ENCODE measurements at places on chromosomes 13 and 19.

- no peak for DNase-seq
Observed at GRCh38 chr13:20178156-20178555, 14.6 kb downstream of the GJB2 start.

GRCh38 chr13:51435002-51435578 is 17.7 kb downstream of the INTS6 start:
- no peak for DNase-seq

DNA sequence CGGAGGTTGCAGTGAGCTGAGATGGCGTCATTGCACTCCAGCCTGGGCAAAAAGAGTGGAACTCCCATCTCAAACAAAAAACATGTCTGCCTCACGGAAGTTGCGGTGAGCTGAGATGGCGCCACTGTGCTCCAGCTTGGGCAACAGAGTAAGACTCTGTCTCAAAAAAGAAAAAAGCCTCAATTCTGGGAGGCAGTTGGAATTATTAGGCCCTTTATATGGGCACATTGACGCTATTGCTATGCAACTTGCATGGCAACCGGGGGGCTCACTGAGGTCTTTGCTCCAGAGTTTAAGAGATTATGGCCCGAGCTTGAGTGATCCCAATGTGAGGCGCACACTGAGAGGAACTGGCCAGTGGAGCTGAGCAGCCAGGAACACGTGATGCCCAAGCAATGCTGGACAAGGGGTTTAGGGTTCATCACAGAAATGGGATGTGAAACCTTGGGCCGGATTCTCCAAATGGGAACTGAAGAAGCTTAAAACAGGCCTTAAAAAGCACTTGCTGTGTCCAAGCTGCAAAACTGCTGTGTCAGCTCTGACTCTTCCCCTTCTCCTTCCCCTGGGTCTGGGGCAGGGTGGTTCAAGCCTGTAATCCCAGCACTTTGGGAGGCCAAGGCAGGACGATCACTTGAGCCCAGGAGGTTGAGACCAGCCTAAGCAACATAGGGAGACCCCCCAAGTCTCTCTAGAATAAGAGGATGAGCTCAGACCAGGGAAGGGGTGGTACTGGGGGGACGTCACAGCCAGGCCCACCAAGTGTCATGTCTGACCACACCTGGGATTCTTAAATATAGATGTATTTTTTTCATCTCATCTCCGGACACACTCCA is 2.5 kb downstream of the FTL start:
- no peak for DNase-seq

DNA sequence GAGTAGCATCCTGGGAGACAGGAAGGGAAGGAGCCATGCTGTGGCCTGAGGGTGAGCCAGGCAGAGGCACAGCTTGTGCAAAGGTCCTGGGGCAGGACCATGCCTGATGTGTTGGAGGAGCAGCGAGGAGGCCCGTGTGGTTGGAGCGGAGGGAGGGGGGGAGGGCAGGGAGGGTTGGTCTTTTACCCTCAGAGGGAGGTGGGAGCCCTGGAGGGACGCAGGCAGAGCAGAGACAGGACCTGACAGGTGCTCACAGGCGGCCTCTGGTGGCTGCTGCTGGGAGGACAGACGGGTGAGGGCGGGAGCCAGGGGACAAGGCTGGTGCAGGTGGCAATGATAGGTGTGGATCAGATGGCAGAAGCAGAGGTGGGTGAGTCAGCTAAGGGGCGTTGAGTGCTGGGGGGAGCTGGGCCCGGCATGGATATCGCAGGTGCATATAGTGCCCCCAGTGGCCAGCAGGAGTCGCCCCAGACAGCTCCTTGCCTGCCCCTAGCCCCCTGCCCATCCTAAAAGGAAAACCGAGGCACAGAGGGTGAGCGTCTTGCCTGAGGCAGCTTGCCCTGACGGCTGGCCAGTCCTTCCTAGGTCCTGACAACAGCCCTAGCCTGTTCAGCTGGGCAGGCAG is 9.8 kb upstream of the GNA15 start:
- peak; percentile 75 for DNase-seq

DNA sequence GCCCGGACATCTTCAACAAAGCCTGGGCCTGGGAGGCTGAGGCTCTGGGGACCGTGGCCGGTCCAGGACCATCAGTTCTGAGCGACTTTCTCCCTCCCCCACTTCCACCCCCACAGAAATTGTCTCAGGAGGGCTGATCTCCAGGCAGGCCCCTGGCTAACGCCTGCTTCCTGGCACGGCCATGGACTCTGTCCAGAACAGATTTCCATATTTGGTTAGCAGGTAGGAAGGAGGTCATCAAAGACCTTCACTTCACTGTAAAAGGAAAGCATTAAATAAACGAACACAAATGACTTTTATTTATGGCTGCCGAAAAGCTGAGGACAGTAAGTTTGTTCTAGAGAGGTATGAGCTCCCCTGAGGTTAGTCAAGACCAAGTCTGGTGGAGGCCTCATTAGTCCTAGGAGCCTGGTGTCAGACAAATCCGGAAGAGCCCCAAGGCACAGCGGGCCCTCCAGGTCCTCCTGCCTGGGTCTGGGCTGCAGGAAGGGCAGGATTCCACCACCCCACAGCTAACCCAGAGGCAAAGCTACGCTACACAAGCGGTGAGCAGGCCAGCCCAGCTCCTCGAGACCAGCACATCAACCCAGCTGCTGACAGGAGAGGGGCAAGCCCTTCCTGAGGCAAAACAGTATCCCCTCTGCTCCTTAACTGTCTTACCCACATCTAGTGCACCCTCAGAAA is 4.6 kb upstream of the PLPP2 start:
- no peak for DNase-seq

DNA sequence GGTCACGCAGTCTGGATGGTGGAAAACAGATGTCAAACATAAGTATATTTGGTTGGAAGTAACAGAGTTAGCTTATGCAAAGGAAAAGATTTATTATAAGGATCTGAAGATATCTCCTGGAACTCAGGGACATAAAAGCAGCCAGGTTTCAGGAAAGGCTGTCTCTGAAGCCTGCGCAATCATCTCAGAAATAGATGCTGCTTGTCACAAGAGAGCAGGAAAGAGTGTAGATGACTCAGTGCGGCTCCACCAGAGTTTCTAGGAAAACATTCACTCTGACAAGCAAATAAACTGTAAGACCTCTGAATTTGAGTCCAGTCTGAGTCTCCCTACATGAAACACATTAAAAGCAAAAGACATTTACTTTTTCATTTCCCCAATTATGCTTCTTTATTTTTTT is 220.4 kb upstream of the HTR2A start:
- DNase-seq = no peak

DNA sequence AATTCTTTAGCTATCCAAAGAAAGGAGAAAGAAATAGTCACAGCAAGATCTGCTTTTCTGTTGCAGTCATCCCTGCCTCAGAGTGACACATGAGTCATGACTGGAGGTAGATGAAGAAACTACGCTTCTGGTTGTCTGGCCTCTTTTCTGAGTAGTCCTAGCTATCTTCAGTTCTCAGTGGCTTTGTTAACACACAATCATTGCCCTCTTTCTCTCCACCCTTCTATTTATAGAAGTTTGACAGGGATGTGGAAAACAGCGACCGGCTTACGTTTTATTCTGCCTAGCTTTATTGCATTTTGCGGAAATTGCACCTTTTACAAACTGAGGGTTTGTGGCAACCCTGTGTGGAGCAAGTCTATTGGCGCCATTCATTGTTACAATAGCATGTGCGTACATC is 26.7 kb downstream of the SPATA13 start:
- peak; percentile 30 for DNase-seq

DNA sequence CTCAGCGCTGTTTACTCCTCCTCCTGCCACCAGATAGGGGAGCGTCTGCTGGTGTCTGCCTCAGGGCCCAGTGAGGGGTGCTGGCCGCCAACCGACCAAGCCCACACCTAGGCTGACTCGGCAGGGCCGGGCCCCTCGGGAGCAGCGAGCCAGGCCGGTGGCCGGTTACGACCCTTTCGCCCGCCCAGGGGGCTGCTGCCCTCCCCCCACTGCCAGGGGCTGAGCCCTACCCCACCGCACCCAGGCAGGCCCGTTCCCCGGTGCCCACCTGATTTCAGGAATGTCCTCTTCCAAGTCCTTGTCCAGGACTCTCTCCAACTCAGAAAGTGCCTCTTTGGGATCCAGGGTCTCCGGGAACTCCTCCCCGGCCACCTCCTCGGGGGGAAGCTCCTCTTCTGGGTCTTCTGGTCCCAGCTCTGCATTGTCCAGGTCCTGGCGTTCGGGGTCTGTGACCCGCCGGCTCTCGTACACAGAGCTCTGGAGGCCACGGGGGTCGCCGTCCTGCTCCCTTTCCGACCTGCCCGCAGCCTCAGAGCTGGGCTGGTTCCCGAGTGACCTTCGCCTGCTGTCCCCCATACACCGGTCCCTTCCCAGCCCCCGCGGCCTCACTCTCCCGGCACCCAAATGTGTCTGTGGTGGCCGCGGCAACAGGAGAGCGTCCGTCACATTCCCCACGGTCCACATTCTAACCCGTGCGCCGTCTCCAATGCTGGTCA is 31.0 kb upstream of the MIER2 start:
- DNase-seq = no peak

GRCh38 chr19:35118268-35119020 is 2.8 kb downstream of the FXYD3 start:
- no peak for DNase-seq

DNA sequence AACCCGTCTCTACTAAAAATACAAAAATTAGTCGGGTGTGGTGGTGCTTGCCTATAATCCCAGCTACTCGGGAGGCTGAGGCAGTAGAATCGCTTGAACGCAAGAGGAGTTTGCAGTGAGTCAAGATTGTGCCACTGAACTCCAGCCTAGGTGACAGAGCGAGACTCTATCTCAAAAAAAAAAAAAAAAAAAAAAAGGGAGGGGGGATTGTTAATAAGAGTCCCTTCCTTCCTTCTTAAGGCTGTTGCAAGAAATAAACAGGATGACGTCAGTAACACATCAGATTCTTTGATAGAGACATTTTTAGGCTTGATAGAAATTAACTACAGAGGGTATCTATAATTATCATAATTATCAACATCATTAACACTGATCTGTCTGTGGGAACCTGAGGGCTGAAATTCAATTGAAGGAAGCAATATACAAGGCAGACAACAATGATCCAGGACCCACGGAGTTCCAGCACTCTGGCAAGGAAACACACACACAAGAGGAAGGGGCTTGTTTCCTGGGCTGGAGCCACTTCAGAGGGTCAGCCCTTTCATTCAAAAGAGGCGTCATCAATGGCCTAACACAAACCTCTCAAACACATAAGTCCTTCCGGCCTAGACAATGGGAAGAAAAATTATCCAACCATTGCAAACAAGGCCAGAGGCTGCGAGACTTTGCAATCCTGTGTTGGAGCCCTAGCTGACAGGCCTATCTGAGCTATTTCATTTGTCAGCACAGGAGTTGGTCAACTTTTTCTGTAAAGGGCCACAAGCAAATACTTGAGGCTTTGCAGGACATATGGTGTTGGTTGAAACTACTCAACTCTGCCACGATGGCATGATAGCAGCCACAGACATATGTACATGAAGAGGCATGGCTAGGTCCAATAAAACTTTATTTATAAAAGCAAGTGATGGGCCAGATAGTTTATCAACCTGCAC is 105.2 kb downstream of the INSR start:
- DNase-seq = no peak

GRCh38 chr13:110759710-110760109 is 46.2 kb downstream of the ING1 start:
- DNase-seq = no peak

- DNase-seq = no peak
Observed at GRCh38 chr13:113934576-113934975, 39.3 kb downstream of the C13orf46 start.

GRCh38 chr19:38245826-38246498 is 10.2 kb downstream of the PPP1R14A start:
- DNase-seq = no peak

- DNase-seq = no peak
Observed at GRCh38 chr13:27825072-27825471, 32.8 kb downstream of the GSX1 start.

GRCh38 chr13:63942372-63942771 is 2526.7 kb upstream of the PCDH20 start:
- no peak for DNase-seq

DNA sequence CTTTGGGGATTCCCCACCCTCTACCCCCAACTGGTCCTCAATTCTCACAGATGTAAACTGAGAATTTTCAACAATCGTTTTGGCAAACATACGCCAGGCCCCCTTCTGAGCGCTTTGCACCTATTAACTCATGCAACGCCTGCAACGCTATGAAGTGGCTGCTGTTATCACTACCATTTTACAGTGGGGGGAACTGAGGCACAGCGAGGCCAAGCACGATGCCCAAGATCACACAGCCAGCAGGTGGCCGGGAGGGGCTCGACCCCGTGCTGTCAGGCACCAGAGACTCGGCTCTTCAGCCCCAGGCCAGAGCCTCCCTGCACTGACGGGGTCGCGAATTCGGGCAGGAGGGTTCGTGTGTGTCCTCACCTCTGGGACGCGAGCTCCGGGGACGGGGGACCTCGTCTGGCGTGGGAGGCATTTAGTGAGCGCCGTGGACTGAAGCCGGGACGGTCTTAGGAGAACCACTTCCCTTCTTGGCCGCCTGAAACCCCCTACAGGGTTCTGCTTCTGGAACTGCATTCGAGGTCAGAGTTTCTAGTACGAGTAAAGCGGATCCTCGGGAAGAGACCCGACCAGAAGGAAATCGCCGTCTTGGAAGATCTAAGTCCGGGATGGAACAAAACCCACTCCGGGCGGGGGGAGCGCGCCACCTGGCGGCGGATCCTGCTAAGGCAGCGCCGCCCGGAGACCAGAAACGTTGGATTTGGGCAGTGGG is 21.0 kb downstream of the ZNF114 start:
- peak; percentile 40 for DNase-seq

DNA sequence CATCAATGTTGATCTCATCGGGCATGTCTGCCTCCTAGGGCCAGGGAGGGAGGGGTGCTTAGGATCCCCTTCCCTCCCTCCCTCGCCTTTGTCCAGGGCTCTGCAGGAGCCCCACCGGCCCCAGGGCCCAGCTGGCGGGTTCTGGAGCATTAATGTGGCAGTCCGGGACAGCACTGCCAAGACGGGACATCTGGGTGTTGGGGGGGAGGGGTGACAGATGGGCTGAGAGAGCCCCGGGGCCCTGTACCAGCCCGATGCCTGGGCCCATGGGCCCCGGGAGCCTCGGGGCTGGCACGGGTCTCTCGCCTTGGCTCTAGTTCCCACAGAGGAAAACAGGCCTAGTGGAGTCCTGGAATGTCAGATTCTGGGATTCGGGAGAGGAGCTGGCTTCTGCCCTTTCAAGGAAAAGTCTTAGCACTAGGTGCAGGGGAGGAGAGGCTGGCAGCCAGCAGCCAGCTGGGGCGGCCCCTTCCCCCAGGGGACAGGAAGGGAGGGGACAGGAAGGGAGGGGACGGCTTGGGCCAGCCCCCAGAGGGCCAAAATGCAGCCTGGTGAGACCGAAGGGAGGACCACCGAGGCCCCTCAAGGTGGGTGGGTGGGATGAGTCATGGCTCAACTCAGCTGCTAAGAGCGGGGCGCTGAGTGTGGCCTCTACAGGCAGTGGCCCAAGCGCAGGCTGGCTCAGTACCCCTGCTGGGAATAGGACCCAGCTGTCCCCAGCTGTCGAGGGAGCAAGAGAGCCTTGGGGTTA is 3.1 kb downstream of the PPP1R14A start:
- DNase-seq = no peak

- no peak for DNase-seq
Observed at GRCh38 chr13:41064493-41064892, 3.2 kb downstream of the WBP4 start.

- no peak for DNase-seq
Observed at GRCh38 chr13:73254827-73255226, 196.0 kb downstream of the KLF5 start.

- DNase-seq = no peak
Observed at GRCh38 chr19:5655412-5655811, 24.9 kb downstream of the MICOS13 start.

GRCh38 chr13:34167347-34167746 is 349.4 kb downstream of the RFC3 start:
- DNase-seq = no peak
